ENCODE measurements at places on chromosomes 2 and 18. TPM values are rescaled to one million over a fixed set of nuclear protein-coding genes. Genes with fewer than 3 reads are reported as not detected.

The FAHD2A gene
- 20.7 TPM for total RNA-seq

The CDCA7 gene
- 7.7 TPM for total RNA-seq

The ALLC gene
- total RNA-seq: not detected

The ADRA2B gene
- total RNA-seq: not detected

The NYAP2 gene
- total RNA-seq: not detected

The CFAP53 gene
- 0.37 TPM for total RNA-seq

The AGXT gene
- total RNA-seq: not detected

The KLHL41 gene
- 0.37 TPM for total RNA-seq

The CETN1 gene
- total RNA-seq: not detected

The IGFBP2 gene
- 4.0 TPM for total RNA-seq

The CLEC4F gene
- not detected for total RNA-seq

The BOLL gene
- not detected for total RNA-seq

The PSD4 gene
- total RNA-seq: 1.5 TPM

The DNAH7 gene
- 0.73 TPM for total RNA-seq

The CYS1 gene
- total RNA-seq: 0.20 TPM

The TUBA4B gene
- not detected for total RNA-seq

The RNASEH1 gene
- total RNA-seq: 38.5 TPM

The SULT1C4 gene
- not detected for total RNA-seq

The ANKRD62 gene
- not detected for total RNA-seq

The CYP20A1 gene
- 31.7 TPM for total RNA-seq

The LONRF2 gene
- under 0.01 TPM for total RNA-seq

The ABHD1 gene
- total RNA-seq: not detected

The MGAT5 gene
- total RNA-seq: 18.0 TPM

The SYT4 gene
- total RNA-seq: not detected

Measured in subcutaneous preadipocyte (primary cell).